ENCODE measurements at places on chromosomes 3 and 15. TPM values are rescaled to one million over a fixed set of nuclear protein-coding genes. Genes with fewer than 3 reads are reported as not detected.

DNA sequence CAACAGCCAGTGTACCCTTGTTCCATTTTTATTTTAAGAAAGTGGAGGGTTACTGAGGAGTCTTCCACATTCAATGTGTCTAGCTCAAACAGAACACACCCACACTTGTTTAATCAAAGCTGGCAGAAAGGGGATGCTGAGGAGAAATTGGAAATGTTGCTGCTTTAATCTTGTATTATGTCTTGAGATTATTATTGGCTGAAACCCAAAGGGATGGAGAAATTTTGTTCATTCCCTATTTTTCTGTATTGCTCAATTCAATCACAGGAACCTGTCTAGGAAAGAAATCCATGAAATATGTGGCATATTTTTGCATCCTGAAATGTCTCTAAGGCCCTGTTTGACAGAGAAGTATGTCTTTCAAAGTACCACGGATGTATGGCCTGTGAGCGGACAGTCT lies 238.0 kb downstream of the MYRIP start:
- H3K27ac ChIP-seq, result no peak overlapping the region
- H3K4me3 ChIP-seq, result no peak overlapping the region
- no peaks in the 10 kb centered on the region for H3K4me1 ChIP-seq

The SERINC4 gene
- total RNA-seq, result 0.15 TPM

The C3orf85 gene
- total RNA-seq, result not detected

DNA sequence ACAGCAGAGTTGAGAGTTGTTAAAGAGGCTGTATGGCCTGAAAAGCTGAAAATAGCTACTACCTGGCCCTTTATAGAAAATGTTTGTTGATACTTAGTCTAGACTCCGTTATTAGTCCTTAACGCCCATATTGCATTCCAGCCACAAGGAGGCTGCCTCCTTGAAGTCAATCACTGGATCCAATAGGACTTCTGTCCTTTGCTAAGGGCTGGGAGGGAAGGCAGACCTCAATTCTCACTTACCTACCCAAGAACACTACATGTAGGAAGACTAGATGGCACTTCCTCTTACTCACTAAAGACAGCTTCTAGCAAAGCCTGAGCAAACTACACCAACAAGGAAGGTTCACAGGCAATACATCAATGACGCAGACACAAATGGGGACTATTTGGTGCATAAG lies 139.5 kb upstream of the HACD2 start:
- no peak for DNase-seq
- H3K36me3 ChIP-seq, result no peaks in the 10 kb centered on the region
- peaks cover 18% of the 10 kb centered on the region for H3K27me3 ChIP-seq
- no peak overlapping the region for H3K27ac ChIP-seq
- H3K4me3 ChIP-seq, result no peak overlapping the region

DNA sequence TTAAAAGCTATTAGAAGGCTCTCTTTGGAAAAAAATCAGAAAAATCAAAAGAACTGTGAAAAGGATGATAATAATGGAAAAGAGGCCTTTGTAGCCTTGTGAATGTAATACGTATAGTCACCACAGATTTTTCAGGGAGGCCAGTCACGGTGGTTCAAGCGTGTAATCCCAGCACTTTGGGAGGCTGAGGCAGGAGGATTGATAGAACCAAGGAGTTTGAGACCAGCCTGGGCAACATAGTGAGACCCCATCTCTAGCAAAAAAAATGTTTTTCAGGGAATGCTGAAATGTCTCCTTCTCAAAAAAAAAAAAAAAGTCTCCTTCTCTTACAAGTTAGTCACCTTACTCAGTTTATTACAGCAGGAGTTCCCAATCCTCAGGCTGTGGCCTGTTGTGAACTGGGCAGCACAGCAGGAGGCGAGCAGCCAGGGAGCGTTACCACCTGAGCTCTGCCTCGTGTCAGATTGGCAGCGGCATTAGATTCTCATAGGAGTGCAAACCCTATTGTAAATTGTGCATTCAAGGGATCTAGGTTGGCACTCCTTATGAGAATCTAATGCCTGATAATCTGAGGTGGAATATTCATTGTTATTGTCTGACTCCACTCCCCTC lies 15.9 kb downstream of the ARIH1 start:
- peaks cover 72% of the 10 kb centered on the region for H3K4me1 ChIP-seq
- peaks cover 7% of the 10 kb centered on the region for H3K36me3 ChIP-seq
- H3K4me3 ChIP-seq, result no peak overlapping the region
- no peak for DNase-seq
- H3K27me3 ChIP-seq, result no peaks in the 10 kb centered on the region
- no peak overlapping the region for H3K27ac ChIP-seq

Measured in activated naive CD4-positive, alpha-beta T cell treated with anti-CD3 and anti-CD28 coated beads for 36 hours (primary cell).